ENCODE measurements at places on chromosomes 7 and 10. TPM values are rescaled to one million over a fixed set of nuclear protein-coding genes. Genes with fewer than 3 reads are reported as not detected.

Gene PHYHIPL
- not detected for polyA plus RNA-seq

Gene ITIH5
- not detected for polyA plus RNA-seq

Gene SLC26A3
- not detected for polyA plus RNA-seq

Gene ZCCHC24
- polyA plus RNA-seq = 0.54 TPM

Gene SPAM1
- polyA plus RNA-seq = not detected

Gene NKX2-3
- not detected for polyA plus RNA-seq

Gene ARID5B
- 39.4 TPM for polyA plus RNA-seq

Gene C10orf105
- not detected for polyA plus RNA-seq

Gene PTER
- 13.0 TPM for polyA plus RNA-seq

Gene TSPAN12
- not detected for polyA plus RNA-seq

Data from naive thymus-derived CD4-positive, alpha-beta T cell (primary cell).